ENCODE measurements at places on chromosomes 13 and 19.
A peak's percentile ranks its signal among the peaks of the same experiment; 100 is the strongest.

GRCh38 chr19:7904074-7905020 lies 670 bp downstream of the MAP2K7 start:
- peak; percentile 84 for DNase-seq

DNA sequence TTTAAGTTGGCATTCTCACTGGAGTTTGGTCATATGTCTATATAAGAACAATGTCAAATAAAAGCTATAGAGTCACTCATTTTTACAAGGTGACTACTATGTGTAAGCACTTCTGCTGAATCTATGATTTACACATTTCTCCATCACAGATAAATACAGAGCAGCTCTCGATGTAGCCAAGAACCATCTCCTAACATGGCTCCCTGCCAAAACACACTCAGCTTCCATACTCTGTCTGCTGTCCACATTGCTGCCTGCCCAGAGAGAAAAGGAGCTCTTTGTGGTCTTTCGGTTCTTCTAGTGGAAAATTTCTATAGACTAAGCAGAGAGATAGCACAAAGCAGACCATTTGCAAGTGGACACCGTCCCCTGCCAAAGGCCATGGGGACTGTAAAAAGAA lies 190.9 kb upstream of the KLF12 start:
- no peak for DNase-seq

DNA sequence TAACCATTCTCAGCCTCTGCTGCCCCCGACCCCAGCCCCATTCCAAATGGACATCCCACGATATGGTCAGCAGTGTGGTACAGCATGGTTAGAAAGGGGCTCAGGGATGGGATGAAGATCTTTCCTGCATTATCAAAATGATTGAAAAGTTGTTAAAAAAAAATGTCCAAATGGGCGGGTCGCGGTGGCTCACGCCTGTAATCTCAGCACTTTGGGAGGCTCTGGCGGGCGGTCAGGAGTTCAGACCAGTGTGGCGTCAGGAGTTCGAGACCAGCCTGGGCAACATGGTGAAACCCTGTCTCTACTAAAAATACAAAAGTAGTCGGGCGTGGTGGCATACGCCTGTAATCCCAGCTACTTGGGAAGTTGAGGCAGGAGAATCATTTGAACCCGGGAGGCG lies 54.3 kb upstream of the ZNF254 start:
- no peak for DNase-seq

GRCh38 chr19:1495799-1496713 lies 5.1 kb downstream of the REEP6 start:
- DNase-seq, result no peak

DNA sequence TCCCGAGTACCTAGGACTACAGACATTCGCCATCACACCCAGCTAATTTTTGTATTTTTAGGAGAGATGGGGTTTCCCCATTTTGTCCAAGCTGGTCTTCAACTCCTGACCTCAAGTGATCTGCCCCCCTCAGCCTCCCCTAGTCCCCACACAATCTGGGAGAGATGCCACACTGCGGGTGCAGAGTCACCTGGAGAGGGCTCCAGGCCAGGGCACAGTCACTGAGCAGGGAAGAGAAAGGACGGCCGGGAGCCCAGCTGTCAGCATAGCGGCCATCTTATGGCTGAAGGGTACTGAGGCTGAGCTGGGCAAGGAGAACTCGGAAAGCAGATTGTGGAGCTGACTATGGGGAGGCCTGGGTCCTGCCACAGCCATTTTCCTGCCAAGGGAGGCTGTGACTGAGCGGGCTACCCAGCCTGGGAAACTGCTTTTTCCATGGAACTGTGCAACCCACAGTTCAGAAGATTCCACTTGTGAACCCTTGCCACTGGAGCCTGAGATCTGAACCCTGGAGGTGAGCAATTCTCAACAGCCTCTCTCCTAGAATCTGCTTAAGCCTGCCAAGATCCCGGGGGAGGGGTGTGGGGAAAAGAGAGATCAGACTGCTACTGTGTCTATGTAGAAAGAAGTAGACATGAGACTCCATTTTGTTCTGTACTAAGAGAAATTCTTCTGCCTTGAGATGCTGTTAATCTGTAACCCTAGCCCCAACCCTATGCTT lies 109.2 kb downstream of the ZNF486 start:
- no peak for DNase-seq

GRCh38 chr19:29662604-29663404 lies 2.5 kb upstream of the PLEKHF1 start:
- no peak for DNase-seq

Data from T-cell (primary cell).